ENCODE measurements at places on chromosomes 11 and 22.

- DNase-seq = no peak
Observed at GRCh38 chr11:1643146-1643690, 13.6 kb downstream of the KRTAP5-5 start.

GRCh38 chr11:62025487-62026105 lies 58.2 kb upstream of the FTH1 start:
- peak; percentile 91 for DNase-seq

DNA sequence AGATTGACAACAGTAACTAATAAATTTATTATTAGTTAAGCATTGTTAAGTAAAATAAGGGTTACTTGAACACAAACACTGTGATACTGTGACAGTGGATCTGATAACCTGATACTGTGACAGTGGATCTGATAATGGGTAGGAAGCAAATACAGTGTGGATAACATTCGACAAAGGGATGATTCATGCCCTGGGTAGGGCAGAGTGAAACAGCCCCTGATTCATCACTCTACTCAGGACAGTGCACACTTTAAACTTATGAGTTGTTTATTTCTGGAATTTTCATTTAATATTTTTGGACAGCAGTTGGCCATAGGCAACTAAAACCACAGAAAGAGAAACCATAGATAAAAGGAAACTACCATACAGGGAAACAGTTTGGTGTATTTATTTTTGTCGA lies 60.8 kb upstream of the CTSC start:
- DNase-seq = no peak

DNA sequence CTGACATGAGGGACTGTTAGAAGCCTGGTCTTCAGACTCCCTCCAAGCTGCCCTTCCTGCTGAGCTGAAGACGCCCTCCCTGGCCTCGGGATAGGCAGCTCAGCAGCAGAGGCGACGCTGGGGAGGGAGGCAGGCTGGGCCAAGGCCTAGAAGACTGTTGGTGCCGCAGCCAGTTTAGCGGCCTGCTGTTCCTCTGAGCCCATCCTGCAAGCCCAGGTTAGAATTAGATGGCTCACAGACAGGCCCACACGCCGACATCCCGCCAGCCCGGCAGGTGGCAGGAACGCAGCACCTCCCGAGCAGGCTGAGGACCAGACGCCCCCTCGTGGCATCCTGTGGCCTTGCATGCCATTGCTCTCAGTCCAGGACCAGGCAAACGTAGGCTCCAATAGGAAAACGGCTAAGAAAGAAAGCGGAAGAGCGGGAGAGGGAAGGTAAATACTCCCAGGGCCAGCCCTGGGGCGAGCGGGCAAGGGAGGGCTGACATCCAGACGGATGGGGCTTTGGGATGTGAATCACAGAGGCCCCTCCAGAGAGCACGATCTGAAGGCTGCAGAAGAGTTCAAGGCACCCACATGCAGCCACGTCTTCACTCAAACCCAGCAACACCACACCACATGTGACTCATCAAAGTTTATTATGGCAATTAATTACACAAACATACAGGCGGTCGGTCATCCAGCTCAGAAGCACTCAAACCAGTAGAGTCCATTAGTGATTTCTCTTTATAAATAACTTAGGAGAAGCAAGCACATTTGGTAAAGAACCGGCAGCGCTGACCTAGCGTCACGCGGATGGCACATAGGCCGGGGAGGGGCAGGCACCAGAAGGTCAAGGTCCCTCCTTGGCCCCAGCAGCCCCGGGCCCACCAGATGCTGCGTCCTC lies 27.6 kb downstream of the CD5 start:
- DNase-seq = peak; percentile 59

- DNase-seq = no peak
Observed at GRCh38 chr11:133409799-133410198, 122.5 kb downstream of the OPCML start.

- no peak for DNase-seq
Observed at GRCh38 chr22:43100225-43100624, 10.3 kb upstream of the BIK start.

DNA sequence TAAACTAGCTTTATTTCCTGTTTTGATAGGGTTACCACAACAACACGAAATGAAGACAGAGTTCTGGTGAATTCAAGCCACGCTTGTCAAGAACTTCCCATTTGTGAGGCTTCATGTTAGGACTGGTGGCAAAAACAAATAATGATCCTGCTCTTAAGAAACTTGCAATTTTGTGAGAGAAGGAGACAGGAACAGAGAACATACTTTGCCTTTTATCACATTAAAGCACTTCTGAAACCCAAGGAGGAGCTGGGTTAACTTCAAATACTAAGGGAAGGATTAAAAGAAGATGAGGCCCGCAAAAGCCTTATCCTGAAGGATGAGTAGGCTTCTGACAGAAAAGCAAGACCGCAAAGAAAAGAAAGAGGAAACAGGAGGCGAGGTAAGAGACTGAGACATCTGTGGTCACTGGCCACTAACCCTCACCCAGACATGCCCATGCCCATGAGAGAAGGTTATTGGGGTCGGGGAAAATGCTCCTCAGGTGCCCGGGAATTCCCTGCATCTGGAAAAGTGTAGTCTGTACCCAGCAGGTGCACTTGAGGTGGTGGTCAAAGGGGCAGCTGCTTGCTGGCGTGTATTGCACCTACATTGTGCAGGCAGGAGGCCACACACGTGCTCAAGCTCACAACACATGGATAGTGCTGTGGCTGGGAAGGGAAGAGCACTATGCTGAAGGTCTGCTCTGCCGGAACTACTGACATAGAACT lies 50.5 kb downstream of the MAPK1 start:
- DNase-seq = peak; percentile 77

DNA sequence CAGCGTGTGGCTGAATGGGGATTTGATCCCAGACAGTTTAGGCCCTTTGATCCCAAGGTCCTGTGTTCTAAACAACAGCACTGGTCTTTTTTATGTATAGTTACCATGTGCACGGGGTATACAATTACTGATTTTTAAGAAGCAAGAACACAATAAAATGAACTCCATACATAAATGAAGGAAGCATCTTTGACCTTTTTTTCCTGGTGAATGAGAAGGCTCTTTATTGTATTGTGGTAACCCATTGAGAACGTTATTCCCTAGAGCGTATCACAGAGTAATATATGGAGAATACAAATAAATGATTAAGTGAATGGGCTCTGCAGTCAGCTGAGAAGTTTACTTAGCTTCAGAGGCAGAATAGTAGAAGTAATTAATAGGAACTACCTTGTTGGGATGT lies 563.6 kb downstream of the NTM start:
- no peak for DNase-seq

DNA sequence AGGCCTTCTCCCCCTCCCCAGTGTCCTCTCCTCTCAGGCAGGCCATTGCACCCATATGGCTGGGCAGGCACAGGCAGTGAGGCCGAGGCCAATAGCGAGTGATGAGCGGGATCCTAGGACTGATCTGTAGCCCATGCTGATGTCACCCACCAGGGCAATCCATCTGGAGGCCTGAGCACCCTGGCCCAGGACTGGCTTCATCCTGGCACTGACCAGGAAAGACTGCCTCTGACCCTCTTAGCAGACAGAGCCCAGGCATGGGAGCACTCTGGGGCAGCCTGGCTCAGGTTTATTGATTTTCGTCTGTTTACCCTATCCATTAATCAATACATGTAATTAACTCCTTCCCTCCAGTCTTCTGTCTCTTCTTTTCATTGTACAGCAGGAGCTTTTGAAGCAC lies 5.1 kb upstream of the TIRAP start:
- no peak for DNase-seq

- DNase-seq = no peak
Observed at GRCh38 chr22:21926728-21927127, 25.9 kb downstream of the PPM1F start.

DNA sequence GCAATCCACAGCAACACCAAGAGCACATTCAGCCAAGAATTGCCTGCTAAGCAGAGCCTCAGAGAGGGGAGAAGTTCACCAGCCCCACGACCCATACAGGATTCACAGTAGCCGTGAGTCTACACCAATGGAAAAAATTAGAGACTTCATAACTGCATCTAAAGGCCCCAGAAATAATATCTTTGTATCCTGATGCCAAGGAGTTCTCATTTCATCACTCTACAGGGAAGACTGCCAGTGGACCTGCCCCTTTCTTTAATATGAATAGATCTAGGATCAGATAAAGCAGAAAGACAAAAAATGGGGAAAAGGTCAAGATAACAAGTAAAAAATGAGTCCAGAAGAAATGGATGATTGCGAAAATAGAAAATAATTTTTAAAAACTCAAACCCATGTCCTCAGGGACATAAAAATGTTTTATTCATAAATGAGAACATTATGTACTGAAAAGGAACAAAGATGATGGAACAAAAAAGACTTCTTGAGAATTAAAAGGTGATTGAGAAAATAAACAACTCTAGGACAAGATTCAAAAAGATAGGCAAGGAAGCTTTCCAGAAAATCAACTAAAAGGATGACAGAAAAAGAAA lies 9.5 kb downstream of the APOL3 start:
- DNase-seq = no peak

GRCh38 chr11:47108214-47108613 lies 68.5 kb downstream of the ARFGAP2 start:
- DNase-seq = no peak

DNA sequence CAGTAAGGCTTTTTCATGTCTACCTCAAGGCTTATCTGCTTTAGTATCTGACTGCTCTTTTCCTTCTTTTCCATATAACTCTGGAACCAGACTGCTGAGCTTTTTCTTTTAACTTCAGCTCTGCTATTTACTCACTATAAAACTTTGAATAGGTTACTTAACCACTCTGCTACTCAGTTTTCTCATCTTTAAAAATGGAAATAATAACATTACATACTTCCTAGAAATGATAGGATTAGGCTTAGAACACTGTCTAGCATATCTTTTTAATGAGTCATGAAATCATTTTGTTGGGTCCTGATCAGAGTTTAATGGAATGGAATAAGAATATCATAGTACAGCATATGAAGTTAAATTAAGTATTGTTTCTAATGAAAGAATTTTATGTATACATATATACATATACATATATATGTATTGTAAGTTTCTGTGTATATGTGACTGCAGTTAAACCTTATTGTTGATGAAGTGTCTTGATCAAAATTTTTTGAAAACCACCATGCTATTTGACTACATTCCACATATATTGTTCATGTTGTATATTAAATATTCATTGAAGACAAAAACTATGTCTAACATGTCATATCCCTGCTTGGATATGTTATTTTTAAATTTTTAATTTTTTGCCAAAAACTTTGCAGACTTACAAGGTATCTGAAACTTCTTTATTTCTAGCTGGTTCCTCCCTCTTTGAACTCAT lies 120.2 kb downstream of the METTL15 start:
- no peak for DNase-seq

DNA sequence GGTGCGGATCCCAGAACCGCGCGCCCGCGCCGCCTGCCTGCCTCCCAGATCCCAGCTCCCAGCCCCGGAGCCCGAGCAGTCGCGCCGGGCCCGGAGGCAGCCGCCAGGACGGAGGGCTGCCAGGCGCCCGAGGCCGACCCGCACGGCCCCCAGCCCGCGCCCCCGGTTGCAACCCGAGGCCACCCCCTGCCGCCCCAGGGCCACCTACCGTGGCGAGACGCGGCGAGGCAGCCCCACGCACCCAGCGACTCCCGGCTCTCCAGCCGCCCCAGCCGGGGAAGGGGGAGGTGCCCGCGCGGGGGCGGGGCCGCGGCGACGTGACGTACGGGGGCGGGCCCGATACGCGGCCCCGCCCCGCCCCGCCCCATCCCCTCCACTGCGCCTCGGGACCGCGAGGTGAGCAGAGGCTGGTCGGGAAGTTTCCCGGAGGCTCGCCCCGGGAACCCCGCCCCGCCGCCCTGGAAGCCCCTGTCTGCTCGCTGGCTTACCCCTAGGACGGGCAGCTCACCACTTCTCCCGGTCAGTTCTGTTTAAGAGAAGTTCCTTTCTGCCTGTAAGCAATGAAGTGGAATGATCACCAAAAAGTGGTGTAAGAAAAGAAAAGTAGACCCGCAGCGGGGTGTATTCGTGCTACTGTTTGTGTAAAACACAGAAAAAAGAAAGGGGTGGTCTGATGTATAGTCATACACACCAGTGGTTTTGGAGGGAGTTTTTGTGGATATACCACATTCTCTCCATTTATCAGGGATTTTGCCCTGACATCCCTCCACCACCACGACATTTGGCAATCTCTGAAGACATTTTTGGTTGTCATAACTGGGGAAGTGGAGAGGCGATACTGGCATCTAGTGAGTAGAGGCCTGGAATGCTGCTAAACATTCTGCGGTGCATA lies at the start of gene TPST2:
TPST2 (minus strand) TSS at position 288 of the 892 bp plus-strand sequence. CDS start 48,502 bp downstream, outside the sequence.
- no peak for DNase-seq

GRCh38 chr11:71209656-71210055 lies 42.7 kb downstream of the SHANK2 start:
- no peak for DNase-seq

DNA sequence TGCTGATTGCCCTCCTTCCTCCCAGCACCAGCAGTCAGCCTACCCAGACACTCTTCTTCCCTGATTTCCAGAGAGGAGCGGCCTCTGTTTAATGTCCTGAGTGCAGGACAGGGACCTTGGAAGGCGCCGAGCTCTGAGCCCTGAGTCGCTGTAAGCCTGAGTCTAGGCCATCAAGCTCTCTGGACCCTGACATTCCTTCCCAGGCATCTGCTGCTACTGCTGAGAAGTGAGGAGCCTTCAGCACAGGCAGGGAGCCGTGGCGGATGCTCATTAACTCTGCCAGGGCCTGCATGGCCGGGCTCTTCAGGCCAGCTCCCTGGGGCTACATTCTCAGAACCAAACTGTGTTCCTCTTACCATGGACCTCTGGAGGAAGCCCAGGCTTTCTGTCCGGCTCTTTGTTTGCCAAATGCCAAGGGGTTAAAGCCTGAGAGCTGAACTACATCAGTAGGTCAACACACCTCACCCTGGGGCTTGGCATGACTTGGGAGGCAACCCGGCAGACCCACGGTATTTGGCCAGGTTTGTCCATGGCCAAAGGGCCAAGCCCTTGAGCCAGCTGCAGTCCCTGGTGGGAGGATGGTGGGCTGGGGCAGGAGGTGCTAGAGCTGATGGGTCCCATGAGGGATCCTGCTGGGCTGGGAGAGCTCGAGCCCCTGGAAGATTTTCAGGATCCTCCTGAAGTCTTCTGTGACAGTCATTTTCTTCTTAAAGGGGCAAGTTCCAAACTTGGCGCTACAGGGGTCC lies 721.4 kb downstream of the BRD1 start:
- no peak for DNase-seq

GRCh38 chr11:110279881-110280280 lies 16.5 kb downstream of the RDX start:
- DNase-seq = no peak

DNA sequence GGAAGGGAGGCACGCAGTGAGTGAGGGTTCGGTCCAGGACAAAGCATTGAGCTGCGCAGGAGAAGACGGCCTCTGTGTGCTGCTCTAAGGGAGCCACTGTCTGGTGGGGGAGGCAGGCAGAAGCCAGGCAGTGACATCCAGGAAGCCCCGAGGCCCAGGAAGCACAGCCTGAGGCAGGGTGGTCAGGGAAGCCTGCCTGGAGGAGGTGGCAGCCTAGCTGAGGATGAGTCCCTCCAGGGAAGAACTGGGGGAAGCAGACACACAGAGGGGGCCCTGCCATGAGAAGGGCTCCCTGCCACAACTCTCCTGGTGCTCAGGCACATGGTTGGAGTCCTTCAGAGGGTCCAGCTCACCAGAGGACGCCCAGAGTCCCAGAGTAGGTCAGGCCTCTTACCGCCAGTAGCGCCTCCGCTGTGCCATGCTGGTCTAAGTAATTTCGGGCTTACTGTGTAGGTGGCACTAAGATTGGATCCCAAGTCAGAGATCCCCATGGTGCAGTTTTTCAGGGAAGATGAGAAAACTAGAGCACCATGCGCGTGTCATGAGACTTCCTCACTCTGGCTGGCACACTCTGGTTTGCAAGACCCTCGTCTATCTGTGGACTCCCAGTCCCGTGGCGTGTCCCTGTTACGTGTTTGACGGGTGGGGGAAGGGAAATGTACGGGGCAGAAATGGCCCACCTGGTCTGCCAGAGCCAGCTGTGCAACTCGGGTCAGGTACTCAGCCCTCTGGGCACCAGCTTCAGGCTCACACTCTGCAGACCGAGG lies 887.2 kb downstream of the BRD1 start:
- no peak for DNase-seq
